ENCODE measurements at places on chromosomes 2 and 18. TPM values are rescaled to one million over a fixed set of nuclear protein-coding genes. Genes with fewer than 3 reads are reported as not detected.

DNA sequence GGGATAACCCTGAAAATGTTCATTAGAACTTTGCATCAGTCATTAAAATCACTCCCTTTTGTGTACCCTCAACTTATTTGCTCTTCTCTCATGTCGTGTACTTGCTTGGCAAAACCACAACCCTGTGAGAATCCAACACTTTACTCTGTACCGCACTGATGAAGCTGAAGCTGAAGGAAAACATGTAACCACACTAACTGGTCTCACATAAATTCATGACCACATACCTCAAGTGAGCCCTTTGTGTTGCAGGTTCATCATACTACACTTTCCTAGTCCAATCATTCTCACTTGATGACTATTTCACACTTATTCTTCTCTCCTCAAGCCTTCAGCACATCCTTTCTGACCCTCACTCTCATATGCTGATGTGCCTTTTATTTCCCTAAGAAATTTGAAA is 175.4 kb downstream of the DPP4 start:
- no peaks in the 10 kb centered on the region for H3K4me1 ChIP-seq
- H3K36me3 ChIP-seq = no peaks in the 10 kb centered on the region
- H3K27ac ChIP-seq = no peak overlapping the region
- DNase-seq = no peak
- H3K27me3 ChIP-seq = no peaks in the 10 kb centered on the region
- no peak overlapping the region for H3K4me3 ChIP-seq

The CNTNAP5 gene
- total RNA-seq = 32.9 TPM

GRCh38 chr2:7084601-7085000 is 167.4 kb downstream of the RNF144A start:
- peaks cover 4% of the 10 kb centered on the region for H3K36me3 ChIP-seq
- H3K27ac ChIP-seq = no peak overlapping the region
- no peak for DNase-seq
- no peak overlapping the region for H3K4me3 ChIP-seq
- H3K27me3 ChIP-seq = no peaks in the 10 kb centered on the region
- no peaks in the 10 kb centered on the region for H3K4me1 ChIP-seq

GRCh38 chr2:68000170-68000825 is 62.5 kb downstream of the C1D start:
- H3K27ac ChIP-seq = no peak overlapping the region
- no peak overlapping the region for H3K4me3 ChIP-seq
- no peak for DNase-seq
- H3K4me1 ChIP-seq = no peaks in the 10 kb centered on the region
- no peaks in the 10 kb centered on the region for H3K27me3 ChIP-seq

- no peak for DNase-seq
- H3K4me1 ChIP-seq = no peaks in the 10 kb centered on the region
- H3K4me3 ChIP-seq = no peak overlapping the region
- no peaks in the 10 kb centered on the region for H3K27me3 ChIP-seq
- no peak overlapping the region for H3K27ac ChIP-seq
Observed at GRCh38 chr18:67282796-67283195, 233.7 kb downstream of the DSEL start.

- peak overlapping the region; percentile 97 for H3K4me3 ChIP-seq
- no peaks in the 10 kb centered on the region for H3K27me3 ChIP-seq
- no peaks in the 10 kb centered on the region for H3K36me3 ChIP-seq
Observed at GRCh38 chr2:42359965-42360483, 993 bp downstream of the COX7A2L start.

GRCh38 chr2:129751409-129751808 is 228.1 kb upstream of the RAB6C start:
- no peak overlapping the region for H3K4me3 ChIP-seq
- no peak overlapping the region for H3K27ac ChIP-seq
- no peak for DNase-seq
- H3K27me3 ChIP-seq = no peaks in the 10 kb centered on the region
- peaks cover 14% of the 10 kb centered on the region for H3K4me1 ChIP-seq

The TUBB8B gene
- not detected for total RNA-seq

GRCh38 chr2:15730545-15731212 is 139.0 kb downstream of the DDX1 start:
- DNase-seq = peak; percentile 47
- H3K4me1 ChIP-seq = peaks cover 22% of the 10 kb centered on the region
- no peaks in the 10 kb centered on the region for H3K36me3 ChIP-seq
- H3K4me3 ChIP-seq = no peak overlapping the region

DNA sequence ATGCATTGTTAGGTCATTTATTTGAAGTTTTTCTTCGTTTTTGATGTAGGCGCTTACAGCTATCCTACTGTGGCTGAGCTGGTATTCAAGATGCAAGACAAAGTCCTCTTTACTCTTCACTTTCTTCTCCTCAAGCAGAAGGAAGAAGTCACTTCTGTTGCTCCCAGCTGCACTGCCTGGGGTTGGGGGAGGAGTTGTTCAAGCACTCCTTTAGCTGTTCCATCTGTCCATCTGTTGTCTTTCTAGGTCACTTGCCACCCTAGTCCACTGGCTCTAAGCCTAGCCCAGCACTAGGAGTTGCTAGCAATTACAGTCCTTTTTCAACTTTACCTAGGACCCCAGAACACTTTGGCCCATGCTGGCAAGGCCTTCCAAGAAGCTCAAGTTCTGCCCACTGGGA is 200.6 kb upstream of the RBMS1 start:
- H3K27me3 ChIP-seq = no peaks in the 10 kb centered on the region
- no peak overlapping the region for H3K27ac ChIP-seq
- no peaks in the 10 kb centered on the region for H3K4me1 ChIP-seq
- H3K36me3 ChIP-seq = no peaks in the 10 kb centered on the region

- H3K36me3 ChIP-seq = no peaks in the 10 kb centered on the region
- no peak overlapping the region for H3K27ac ChIP-seq
- no peak overlapping the region for H3K4me3 ChIP-seq
- H3K4me1 ChIP-seq = no peaks in the 10 kb centered on the region
- DNase-seq = no peak
Observed at GRCh38 chr2:187567126-187567525, 12.9 kb upstream of the TFPI start.

The TEKT4 gene
- 2.7 TPM for total RNA-seq

DNA sequence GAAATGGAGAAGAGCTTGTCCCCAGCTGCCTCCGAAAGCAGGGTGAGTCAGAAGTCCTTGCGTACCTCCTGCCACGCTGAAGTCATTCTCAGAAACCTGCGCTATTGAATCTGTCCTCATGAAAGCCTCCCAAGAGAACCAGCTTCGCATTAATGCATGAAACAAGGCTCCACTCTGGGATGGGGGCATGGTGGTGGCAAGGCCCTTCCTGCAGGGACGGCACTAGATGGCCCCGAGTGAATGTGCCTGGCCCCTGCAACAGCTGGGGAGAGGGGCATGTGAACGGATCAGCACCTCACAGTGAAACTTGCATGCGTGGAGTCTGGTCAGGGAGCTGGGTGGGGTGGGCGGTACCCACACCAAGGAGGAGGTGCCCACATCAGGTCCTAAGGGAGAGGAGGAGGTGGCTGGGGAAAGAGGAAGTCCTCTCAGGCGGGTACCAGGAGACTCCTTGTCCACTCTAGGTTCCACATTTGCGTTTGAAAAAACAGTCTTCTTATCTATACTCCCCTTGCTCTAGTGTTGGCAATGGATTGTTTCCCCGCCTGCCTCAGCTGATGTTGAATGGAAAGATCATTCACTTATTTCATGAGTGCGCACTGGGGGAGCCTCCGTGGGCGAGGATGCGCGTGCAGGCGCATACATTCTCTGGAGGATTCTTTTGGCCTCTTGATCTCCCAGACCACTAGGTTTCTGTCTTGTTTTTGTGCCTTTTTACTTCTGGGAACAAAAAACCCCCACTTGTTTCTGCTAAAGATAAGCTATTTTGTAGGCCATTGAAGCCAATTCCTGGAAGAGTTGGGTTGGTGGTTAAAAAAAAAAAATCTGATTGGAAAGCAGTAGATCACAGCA is 104.7 kb downstream of the KLHL29 start:
- peaks cover 5% of the 10 kb centered on the region for H3K36me3 ChIP-seq
- no peaks in the 10 kb centered on the region for H3K27me3 ChIP-seq
- peaks cover 59% of the 10 kb centered on the region for H3K4me1 ChIP-seq
- no peak for DNase-seq
- H3K4me3 ChIP-seq = no peak overlapping the region

DNA sequence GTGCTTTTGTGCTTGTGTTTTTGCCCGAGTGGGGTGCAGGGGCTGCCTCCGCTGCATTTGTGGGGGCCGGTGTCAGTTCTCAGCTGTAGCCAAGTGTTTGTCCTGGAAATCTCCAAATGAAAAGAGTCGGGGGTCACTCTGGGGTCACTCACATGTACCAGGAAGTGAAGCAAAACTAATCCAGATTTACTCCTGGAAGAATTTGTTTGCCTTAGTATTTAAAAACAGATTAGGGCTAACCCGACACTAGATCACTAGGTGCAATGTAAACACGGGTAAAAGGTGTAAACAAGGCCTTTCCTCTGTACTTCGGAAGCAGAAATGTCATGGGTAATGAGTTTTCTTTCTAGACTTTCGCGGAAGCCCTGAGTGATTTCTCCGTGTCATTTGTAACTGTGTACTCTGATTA is 50.3 kb downstream of the GBX2 start:
- no peaks in the 10 kb centered on the region for H3K27me3 ChIP-seq
- peaks cover 17% of the 10 kb centered on the region for H3K36me3 ChIP-seq
- peak; percentile 37 for DNase-seq
- no peak overlapping the region for H3K27ac ChIP-seq

DNA sequence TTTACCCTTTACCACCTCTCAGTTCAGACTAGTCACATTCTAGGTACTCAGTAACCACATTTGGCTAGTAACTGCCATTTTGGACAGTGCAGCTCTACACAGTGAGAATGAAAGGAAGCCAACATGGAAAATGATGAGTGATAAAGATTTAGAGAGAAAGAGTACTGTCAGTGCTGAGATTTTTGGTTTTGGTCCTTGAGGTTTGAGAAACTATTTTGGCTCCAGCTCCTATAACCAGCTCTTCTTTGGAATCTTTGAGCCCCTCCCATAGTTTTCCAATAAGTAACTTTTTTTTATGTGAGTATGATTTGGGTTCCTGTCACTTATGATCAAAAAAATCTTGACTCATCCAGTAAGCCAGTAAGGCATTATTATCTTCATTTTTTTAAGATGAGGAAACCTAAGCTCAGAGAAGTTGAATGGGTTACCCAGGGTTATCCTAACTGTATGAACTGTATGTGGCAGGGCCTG is 173.0 kb downstream of the BABAM2 start:
- H3K36me3 ChIP-seq = no peaks in the 10 kb centered on the region
- no peak overlapping the region for H3K27ac ChIP-seq
- H3K4me3 ChIP-seq = no peak overlapping the region
- no peaks in the 10 kb centered on the region for H3K27me3 ChIP-seq
- no peak for DNase-seq
- no peaks in the 10 kb centered on the region for H3K4me1 ChIP-seq

DNA sequence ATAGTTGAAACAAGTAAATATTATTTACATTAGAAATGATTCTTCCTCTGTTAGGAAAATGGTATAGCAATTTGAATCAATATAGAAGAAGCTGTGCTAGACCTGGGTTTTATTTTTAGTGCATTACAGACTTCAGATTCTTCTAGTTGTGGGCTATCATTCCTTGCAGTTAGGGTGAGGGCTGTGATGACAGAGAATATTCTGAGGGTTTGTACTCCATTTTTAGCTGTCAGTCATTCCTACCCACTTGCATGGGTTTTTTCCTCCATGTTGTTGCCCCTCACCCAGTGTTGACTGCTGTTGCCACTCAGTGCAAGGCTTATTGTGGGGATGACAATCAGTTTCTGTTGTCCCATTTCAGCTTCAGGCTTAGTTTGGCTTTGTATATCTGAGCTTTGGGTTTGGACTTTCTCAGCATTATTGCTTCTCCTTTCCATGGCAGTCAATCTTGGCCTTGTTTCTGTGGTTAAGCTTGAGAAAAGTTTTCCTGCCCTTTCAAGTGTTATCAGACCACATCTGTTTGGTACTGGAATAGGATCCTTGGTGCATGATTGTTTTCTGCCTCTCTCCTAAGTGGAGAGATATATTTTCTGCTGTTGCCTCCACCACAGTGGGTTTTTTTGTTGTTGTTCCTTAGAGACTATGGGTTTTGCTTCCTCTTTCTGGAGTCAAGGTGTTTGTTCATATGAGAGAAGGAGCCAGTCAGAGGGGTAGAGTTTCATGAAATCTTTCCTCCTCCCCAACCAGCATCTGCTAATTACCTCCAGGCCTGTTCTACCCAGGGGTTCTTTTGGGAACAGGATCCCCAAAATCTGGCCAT is 312.7 kb upstream of the CWC22 start:
- no peak overlapping the region for H3K27ac ChIP-seq
- H3K4me3 ChIP-seq = no peak overlapping the region
- DNase-seq = no peak
- no peaks in the 10 kb centered on the region for H3K36me3 ChIP-seq
- H3K4me1 ChIP-seq = no peaks in the 10 kb centered on the region

The RESP18 gene
- total RNA-seq = 1.1 TPM

DNA sequence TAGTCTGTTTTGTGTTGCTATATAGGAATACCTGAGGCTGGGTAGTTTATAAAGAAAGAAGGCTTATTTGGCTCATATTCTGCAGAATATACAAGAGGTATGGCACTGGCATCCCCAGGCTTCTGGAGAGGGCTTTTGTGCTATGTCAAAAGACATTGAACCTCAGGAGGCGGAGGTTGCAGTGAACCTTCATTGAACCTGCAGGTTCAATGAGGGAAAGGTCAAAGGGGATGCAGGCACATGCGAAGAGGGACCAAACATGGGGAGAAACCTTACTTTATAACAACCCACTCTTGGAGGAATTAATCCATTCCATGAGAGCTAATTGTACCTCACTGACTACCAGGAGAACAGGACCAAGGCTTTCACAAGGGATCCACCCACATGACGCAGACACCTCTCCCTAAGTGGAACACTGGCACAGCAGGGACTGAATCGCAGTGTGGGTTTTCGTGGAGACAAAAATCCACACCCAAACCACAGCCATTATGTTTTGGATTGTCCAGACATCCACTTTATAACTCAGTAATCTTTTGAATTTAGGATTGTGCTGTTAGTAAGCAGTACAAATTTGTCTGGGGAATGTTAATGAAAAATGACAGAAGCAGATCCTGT is 4.1 kb upstream of the SERPINB8 start:
- peaks cover 1% of the 10 kb centered on the region for H3K4me1 ChIP-seq
- no peak overlapping the region for H3K27ac ChIP-seq
- DNase-seq = no peak
- no peaks in the 10 kb centered on the region for H3K27me3 ChIP-seq
- no peaks in the 10 kb centered on the region for H3K36me3 ChIP-seq
- no peak overlapping the region for H3K4me3 ChIP-seq

The CPLX4 gene
- total RNA-seq = 0.22 TPM

DNA sequence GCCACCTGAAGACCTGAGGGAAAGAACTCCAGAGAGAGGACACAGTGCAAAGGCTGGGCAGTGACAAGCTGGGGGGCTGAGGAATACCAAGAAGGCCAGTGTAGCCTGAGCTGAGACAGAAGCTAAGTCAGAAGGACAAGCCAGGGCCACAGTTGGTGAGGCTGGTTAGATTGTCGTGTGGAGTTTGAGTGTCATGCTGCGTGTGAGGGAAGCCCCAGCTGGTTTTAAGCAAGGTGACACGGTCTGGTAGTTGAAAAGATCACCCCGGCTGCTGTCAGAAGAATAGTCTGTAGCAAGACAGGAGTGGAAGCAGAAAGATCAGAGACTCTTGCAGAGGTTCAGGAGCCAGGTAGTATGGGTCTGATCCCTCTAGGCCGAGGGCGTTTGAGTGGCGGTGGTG is 50.6 kb upstream of the RMDN2 start:
- peaks cover 19% of the 10 kb centered on the region for H3K4me1 ChIP-seq
- no peaks in the 10 kb centered on the region for H3K36me3 ChIP-seq
- H3K27ac ChIP-seq = no peak overlapping the region
- DNase-seq = no peak

GRCh38 chr2:229571243-229571642 is 143.1 kb downstream of the DNER start:
- H3K27ac ChIP-seq = no peak overlapping the region
- DNase-seq = no peak
- no peaks in the 10 kb centered on the region for H3K4me1 ChIP-seq

- H3K27ac ChIP-seq = no peak overlapping the region
- no peak overlapping the region for H3K4me3 ChIP-seq
- no peaks in the 10 kb centered on the region for H3K4me1 ChIP-seq
- H3K36me3 ChIP-seq = no peaks in the 10 kb centered on the region
Observed at GRCh38 chr2:44075541-44075940, 79.8 kb upstream of the LRPPRC start.
